Urothelium cell line (cell line): ENCODE measurements at places on chromosomes 1 and 21.

DNA sequence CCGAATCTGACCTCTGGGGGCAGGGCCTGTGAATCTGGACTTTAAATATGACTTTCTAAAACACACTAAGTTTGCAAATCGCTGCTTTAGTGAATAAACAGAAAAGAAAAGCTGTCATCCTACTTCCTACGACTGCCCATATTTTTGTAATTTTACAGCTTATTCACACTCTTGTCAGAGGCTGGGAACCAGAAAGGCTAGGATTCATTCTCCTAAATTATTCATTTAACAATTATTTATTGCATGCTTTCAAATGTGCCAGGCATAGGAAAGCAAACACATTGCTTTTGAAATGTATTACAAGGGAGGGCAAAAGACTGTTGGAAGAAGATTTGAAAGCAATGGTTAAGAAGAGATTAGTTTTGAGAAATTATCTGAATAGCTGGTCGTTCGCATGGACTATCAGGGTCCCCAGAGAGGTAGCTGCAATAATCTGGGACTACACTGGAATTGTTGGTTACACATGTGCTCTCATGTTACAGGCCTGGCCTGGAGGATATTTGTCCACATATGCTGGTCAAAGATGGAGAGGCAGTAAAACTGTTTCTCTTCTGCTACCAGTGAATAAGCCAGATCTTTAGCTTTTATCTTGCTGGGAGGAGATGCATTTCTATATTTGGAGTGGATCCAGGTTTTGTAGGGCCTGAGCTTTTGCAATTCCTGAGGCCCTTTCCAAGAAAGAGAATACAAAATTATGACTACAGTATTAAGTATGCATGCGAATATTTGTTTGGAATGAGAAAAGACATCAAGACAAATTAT, 29.6 kb upstream of the SFPQ start:
- DNase-seq = no peak

DNA sequence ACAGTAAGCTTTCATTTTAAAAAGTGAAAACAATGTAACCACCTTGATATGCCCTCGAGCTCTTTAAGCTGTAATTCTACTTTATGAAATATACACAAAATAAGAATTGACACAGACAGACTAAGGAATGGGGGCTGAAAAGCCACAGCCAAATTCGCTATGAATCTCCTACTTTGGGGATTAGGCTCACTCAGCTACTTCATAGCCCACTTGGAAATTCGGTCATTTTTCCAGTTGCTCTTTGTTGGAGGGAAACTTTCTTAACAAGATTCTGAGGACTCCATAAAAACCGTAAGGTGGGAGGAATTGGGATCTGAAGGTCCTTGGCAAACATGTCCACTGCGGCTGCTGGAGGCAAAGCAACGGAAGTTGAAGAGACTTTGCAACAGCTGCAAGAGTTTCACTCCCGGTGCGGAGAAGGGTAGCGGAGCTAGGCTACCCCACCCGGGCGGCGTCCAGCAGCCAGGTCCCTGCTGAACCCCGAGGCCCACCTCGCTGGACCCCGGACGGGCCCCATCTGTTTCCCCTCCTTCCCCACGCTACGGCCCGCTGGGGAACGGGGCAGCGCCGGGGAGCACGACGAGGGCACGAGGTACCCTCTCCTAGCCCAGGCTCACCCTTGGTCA, 634 bp downstream of the MYCBP start:
- DNase-seq = peak; percentile 18

GRCh38 chr1:16143566-16144324, 12.1 kb downstream of the EPHA2 start:
- peak; percentile 85 for DNase-seq

DNA sequence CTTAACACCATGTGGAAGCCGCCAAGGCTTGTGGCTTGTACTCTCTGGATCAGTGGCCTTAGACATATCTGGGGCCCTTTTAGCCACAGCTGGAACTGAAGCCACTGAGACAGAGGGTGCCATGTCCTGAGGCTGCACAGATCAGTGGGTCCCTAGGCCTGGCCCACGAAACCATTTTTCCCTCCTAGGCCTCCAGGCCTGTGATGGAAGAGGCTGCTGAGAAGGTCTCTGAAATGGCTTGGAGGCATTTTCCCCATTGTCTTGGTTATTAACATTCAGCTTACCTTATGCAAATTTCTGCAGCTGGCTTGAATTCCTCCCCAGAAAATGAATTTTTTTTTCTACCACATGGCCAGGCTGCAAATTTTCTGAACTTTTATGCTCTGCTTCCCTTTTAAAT, 15.1 kb upstream of the DPH5 start:
- no peak for DNase-seq

GRCh38 chr1:240310226-240310925, 218.7 kb downstream of the FMN2 start:
- no peak for DNase-seq

DNA sequence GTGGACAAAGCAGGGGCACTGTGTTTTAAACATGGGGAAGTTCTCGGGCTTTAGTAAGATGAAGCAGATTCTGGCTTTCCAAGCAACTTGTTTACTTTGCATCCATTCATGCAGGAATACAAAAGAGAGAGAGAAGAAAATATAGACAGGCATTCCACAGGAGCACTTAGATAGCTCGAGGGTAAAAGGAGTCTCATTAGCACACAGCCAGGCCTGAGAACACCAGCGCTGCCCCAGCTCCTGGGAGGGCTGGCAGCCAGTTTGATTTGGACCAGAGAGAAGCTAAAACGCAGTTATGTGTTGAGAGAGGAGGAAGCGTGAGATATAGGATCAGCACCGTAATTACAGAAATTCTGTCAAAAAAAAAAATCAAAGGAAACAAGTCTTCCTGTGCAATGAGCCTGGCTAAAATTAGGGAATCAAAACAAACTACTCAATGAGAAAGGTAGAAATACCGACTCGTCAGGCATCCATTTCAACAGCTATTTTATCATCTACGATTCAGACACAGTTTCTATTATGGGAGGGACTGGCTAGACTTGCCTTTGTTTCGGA, 68.2 kb downstream of the CLSTN1 start:
- DNase-seq = no peak
